Ovary (tissue), 10 donors: ENCODE measurements at places on chromosomes 12 and 14. TPM values are rescaled to one million over a fixed set of nuclear protein-coding genes. Genes with fewer than 3 reads are reported as not detected.

DNA sequence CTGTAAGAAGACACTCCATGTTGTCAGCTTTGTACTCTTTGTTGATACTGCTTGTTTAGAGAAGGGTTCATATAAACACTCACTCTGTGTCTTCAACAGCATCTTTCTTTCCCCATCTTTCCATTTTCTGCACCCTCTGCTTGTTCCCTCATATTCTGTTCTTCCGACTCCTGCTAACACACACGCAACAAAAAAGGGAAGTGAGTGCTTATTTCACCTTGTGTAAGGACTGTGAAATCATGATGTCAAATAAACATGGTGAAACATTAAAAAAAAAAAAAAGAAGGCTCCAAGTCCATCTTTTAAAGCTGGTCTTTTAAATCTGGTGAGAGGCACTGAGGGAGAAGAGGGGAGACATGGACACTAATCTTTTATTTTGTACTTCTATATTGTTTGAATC lies 145.4 kb downstream of the RPAP3 start:
- H3K4me3 ChIP-seq = no peak overlapping the region
- no peaks in the 10 kb centered on the region for H3K4me1 ChIP-seq
- DNase-seq = no peak
- no peaks in the 10 kb centered on the region for H3K36me3 ChIP-seq
- no peaks in the 10 kb centered on the region for H3K27me3 ChIP-seq

GRCh38 chr12:119157978-119158377 lies 20.8 kb upstream of the HSPB8 start:
- peaks cover 3% of the 10 kb centered on the region for H3K4me1 ChIP-seq
- no peak overlapping the region for H3K4me3 ChIP-seq
- H3K27ac ChIP-seq = no peak overlapping the region
- no peak for DNase-seq
- no peaks in the 10 kb centered on the region for H3K27me3 ChIP-seq

- no peak for DNase-seq
- H3K27me3 ChIP-seq = no peaks in the 10 kb centered on the region
- H3K4me1 ChIP-seq = no peaks in the 10 kb centered on the region
- H3K27ac ChIP-seq = no peak overlapping the region
- H3K4me3 ChIP-seq = no peak overlapping the region
Observed at GRCh38 chr12:59250766-59251165, 330.5 kb upstream of the LRIG3 start.

DNA sequence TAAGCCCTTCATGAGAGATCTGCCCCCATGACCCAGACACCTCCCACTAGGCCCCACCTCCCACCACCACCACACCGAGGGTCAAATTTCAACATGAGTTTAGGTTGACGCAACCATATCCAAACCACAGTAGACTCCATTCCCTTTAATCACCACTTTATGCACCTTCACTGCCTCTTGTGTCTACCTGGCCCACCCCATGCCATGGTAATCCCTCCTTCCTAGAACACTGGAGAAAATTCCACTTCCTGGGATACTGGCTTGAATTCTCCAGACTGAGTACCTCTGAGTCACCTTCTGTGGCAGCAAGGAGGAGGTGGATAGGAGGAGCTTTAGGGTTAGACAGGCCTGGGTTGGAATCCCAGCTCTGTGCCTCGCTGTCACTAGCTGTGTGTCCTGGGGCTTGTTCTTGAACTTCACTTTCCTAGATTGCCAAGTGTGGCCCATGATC lies 26.1 kb upstream of the CIPC start:
- DNase-seq = no peak
- H3K27ac ChIP-seq = no peak overlapping the region
- no peaks in the 10 kb centered on the region for H3K36me3 ChIP-seq
- no peak overlapping the region for H3K4me3 ChIP-seq
- no peaks in the 10 kb centered on the region for H3K27me3 ChIP-seq

- H3K4me3 ChIP-seq = no peak overlapping the region
- no peak for DNase-seq
- H3K4me1 ChIP-seq = peaks cover 25% of the 10 kb centered on the region
- peak overlapping the region; percentile 88 for H3K27ac ChIP-seq
- H3K27me3 ChIP-seq = no peaks in the 10 kb centered on the region
Observed at GRCh38 chr14:23639048-23639890, 3.1 kb downstream of the DHRS2 start.

DNA sequence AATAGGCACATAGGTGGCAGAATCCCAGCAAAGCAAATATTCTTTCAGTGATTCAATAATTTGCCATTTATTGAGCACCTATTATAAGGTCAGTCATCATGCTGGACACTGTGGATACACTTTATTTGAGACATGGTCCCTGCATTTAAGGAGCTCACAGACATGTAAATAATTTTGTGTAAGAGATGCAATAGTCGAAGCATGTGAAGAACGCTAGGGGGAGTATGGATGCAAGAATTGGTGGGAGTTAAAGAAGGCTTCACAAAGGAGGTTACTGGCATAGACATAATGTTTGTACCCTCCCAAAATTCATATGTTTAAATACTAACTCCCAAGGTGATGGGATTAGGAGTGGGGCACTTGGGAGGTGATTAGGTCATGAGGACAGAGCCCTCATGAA lies 260.6 kb upstream of the GARIN6 start:
- no peak overlapping the region for H3K27ac ChIP-seq
- H3K4me3 ChIP-seq = no peak overlapping the region
- H3K4me1 ChIP-seq = no peaks in the 10 kb centered on the region
- DNase-seq = no peak

- no peak overlapping the region for H3K27ac ChIP-seq
- DNase-seq = no peak
- H3K4me1 ChIP-seq = no peaks in the 10 kb centered on the region
- H3K27me3 ChIP-seq = no peaks in the 10 kb centered on the region
- H3K36me3 ChIP-seq = no peaks in the 10 kb centered on the region
Observed at GRCh38 chr14:30035361-30035760, 107.7 kb upstream of the PRKD1 start.

GRCh38 chr12:19615384-19615725 lies 176.1 kb downstream of the AEBP2 start:
- H3K27me3 ChIP-seq = no peaks in the 10 kb centered on the region
- no peak for DNase-seq
- H3K4me1 ChIP-seq = no peaks in the 10 kb centered on the region
- H3K27ac ChIP-seq = no peak overlapping the region
- H3K4me3 ChIP-seq = no peak overlapping the region

DNA sequence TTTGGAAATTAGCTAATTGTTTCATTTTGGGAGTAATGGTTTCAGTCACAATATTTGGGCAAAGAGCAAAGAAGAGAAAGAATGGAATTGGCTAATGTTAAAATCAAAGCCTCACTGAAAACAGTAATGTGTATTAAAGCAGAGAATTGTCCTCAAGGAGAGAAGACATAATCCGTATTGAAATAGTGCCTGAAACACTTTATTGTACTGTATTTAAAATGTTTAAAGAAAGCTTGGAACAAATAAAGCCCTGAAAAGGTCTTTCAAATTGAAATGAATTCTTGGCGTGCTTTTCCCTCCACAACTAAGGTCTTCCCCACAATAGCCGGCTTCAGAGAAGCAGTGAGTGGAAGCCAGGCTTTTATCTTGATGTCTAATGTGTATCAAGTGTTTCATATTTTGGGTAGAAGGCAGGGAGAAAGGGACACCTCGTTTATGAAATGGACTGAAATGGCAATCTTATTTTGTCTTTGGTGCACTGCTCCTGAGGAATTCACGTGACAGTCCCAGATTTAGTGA lies 212.9 kb upstream of the CRY1 start:
- H3K4me1 ChIP-seq = no peaks in the 10 kb centered on the region
- no peaks in the 10 kb centered on the region for H3K36me3 ChIP-seq
- no peak overlapping the region for H3K4me3 ChIP-seq
- no peaks in the 10 kb centered on the region for H3K27me3 ChIP-seq
- H3K27ac ChIP-seq = no peak overlapping the region
- no peak for DNase-seq

PPP4R3A gene
- total RNA-seq = 65.1 TPM

GPR84 gene
- 0.12 TPM for total RNA-seq

C12orf43 gene
- total RNA-seq = 14.7 TPM

TAS2R14 gene
- 6.9 TPM for total RNA-seq

TMEM119 gene
- total RNA-seq = 0.72 TPM

RHOF gene
- 18.2 TPM for total RNA-seq
